SK-MEL-5 (cell line): ENCODE measurements at places on chromosomes 12 and 14.

- peak; percentile 93 for DNase-seq
Measured at GRCh38 chr12:105226219-105226618, 9.8 kb downstream of the APPL2 start.

DNA sequence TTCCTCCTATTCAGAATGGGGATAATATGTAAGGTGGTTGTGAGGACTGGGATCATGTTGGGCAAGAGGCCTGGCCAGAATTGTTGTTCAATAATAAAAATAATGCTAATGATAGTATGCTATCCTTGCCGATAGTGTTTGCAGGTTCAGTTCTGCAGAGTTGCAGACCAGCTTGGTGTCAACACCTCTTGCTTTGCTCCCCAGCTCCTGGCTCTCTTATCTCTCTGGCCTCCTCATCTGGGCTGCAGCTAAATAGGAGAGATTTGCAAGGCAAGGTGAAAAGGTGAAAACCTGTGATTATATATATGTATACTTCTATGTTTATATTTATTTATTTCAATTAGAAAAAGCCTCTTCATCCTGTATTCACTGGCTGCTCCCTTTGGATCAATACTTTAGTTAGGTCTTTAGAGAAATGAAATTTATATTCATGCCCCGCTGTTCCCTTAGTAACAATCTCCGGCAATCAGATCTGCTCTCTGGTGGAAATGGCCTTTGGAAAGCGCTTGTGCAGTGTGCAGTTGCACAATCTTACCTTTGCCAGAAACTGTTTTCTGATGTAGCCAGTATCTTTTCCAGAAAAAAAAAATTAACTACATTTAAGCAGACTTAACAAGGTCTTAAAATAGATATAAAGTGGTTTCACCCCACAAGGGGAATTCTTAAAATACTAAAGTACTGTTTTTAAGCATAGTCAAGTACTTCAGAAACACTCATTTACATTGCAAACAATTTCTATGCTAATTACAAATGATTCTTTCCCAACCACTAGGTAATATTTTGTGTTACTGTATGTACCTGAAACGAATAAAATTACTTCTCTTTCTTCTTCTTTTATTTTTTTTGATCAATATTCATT, 19.1 kb upstream of the ACVR1B start:
- no peak for DNase-seq

GRCh38 chr14:23601845-23602180, 23.2 kb upstream of the JPH4 start:
- no peak for DNase-seq

- peak; percentile 57 for DNase-seq
Measured at GRCh38 chr12:29741342-29742241, 42.1 kb downstream of the TMTC1 start.

- no peak for DNase-seq
Measured at GRCh38 chr14:32313844-32314376, 15.2 kb upstream of the AKAP6 start.

GRCh38 chr12:1796515-1797010, 23.8 kb upstream of the LRTM2 start:
- no peak for DNase-seq

GRCh38 chr12:96295532-96296160, 101.5 kb downstream of the ELK3 start:
- DNase-seq, result no peak

DNA sequence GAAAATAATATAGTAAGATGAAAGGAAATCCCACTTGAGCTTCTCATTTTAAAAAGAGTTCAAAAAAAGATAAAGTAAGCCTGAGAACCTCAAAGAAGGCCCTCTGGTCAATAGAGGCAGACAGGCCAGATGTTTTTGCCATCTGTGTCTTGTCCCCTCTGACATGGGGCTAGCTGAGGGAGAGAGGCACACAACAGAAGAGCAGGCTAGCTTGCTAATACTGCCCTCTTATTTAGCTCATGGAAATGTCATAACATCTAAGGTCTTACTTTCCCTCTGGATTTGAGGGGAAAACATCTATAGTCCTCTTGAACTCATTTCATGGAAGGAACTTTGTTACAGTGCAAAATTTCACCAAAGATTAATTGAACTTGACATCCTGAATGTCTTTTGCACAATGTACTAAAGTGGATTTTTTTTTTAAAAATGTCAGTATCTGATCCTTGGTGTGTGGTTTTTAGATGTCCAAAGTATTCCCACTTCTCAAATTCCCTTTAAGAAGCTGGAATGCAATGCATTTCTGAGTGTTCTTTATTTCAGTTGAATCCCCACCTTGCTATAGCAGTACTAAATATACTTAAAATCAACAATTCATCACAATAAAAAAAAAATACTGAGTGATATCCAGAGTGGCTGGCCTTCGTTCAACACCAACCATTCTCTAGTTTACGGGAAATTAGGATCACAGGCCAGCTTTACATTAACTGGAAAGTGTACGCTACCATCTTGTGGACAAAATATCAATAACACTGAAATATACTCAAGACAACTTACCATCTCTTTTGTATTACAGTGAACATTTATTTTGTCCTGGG, 176.7 kb downstream of the PAH start:
- DNase-seq, result peak; percentile 55

DNA sequence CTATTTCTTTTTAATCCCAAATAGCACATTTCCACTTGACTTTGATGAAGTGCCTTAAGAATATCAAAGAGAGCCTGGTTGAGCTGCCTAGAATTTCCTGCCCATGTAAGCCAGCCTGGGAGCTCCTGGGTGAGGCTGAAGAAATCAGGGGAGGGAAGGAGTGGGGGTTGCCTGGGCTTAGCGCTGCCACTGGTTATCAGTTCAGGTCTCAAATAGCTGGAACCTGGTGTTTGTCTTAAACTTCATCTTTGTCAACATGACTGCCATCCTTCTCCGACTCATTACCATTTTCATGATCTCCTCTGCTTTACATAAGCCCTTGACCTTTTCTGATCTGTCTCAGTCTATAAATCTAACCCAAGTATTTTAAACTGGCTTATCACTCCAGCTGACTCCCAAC, 151.5 kb downstream of the TTC8 start:
- no peak for DNase-seq

DNA sequence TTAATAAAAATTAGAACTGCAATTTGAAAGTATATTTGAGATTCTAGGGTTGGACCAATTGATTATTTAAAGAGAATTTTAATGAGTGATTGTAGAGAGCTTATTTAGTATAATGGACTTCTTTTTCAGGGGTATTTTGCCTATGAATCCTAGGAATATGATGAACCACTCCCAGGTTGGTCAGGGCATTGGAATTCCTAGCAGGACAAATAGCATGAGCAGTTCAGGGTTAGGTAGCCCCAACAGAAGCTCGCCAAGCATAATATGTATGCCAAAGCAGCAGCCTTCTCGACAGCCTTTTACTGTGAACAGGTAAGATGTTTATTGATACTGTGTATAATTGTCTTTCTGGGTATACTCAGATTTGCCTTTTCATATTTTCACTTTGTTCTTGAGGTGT, 35.9 kb upstream of the KCNMB4 start:
- no peak for DNase-seq

DNA sequence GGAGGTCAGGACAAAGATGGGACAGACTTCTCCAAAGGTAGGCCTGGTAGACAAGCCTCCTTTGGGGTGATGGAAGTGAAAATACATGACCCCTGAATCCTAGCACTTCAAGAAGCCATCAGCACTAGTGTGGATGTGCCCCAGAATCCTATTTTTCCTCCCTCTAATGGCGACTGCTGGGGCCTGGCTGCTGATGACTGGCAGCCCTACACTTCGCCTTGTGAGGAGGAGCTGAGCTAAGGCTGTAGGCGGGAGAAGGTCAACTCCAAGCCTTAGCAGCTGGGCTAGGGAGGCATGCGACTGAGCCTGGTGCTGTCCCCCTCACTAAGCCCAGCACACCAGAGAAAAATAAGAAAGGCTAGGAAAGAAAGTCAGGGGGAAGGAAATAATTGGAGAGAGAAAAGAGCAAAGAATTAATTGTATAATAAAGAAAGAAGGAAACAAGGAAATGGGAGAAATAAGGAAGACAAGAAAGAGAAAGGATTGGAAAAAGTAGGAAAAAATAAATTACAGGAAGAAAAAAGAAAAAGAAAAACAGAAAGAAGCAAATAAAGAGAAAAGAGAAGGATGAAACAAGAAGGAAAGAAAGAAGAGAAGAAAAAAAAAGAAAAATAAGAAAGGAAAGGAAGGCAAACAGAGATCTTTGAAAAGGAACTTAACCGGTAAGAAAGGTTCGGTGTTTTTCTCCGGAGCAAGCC, 4.7 kb upstream of the HOXC10 start:
- DNase-seq, result no peak

DNA sequence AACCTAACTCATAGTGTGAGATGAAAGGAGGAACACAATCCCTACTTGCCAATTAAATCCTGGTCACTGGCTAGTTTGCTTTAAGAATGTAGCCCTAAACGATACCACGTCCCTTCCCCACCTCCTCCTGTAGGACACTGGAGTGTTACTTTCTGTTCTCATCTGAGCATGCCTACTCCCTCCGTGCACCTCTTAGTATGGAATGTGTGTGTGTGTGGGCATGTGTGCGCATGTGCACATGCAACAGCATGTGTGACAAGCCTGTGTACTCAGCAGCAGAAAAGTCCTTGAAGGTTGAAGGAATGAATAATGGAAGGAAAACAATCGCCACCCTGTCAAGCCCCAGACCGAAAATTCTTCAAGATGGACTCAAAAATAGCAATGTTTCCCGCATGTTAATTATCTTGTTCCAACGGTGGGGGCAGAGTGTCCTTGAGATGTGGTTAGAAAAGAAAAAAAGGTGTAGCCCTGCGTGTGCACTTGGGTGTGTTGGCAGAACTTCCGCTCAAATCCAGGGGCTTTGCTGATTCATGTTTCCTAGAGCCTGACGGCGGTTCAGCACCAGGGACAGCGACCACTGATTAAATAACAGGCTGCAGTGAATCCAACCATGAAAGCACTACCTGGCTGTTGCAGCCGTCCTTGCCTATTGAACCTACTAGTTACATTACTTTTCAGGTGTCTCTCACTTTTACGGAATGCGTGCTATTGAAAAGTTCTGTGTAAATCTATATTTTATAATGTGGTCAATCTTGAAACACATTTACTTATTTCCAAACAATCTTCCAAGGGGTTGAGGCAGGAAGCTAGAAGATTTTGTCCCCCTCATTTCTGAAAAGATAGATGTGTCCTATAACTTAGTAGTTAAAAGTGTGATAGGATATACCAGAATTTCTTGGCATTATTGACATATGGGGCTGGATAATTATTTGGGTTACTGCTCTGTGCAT, 79.8 kb downstream of the SRRM4 start:
- DNase-seq, result peak; percentile 47

DNA sequence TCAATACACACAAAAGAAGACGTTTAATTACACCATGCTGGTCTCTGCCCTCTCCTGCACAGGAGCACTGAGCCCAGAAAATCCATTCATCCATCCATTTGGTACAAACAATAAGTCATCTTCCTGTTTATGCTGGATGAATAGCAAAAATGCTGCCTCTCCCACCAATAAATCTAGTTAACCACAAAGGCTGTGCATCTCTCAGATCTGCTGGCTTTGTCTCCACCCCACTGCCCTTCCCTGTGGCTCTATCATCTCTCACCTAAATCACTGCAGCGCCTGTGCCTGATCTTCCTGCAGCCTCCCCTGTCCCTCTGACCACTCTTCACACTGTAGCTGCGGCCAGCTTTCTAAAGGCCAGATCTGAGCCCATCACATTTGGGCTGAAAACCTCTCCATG, 72.9 kb upstream of the DDX11 start:
- DNase-seq, result no peak

DNA sequence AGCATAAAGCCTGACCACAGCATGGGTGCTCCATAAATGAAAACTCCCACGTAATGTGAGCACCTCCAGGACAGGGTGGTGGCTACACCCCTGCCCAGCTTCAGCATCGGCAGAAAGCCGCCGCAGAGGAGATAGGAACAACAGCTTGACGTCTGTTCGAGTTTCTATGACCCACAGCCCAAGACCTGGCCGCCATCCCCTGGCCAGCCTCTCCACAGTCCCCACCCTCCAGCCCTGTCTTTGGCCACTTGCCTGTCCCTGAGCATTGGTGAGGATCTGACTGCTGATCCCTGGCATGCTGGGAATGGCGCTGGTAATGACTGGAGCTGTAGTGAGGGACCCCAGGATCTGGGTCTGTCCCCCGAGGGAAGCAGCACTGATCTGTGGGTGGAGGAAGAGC, 21.3 kb downstream of the POU6F1 start:
- no peak for DNase-seq

DNA sequence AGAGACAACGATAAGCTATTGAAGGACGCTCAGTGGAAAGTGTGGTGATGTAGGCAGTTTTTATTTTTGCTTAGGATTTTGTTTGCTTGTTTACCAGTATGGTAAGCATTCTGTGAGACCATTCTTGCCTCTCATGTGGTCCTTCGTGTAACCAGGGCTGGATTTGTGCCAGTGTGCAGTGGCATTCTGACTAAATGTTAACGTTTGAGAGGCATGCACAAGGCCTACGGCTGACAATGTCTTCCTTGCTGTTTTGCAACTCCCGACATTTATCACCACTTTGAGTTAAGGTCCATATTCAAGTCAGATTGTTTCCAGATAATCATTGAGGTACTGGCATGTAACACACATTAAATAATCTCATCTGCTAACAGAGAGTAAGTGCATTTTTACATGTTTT, 102.3 kb upstream of the BCAT1 start:
- DNase-seq, result no peak

- DNase-seq, result no peak
Measured at GRCh38 chr12:9933958-9934357, 1.8 kb upstream of the CLEC2A start.

DNA sequence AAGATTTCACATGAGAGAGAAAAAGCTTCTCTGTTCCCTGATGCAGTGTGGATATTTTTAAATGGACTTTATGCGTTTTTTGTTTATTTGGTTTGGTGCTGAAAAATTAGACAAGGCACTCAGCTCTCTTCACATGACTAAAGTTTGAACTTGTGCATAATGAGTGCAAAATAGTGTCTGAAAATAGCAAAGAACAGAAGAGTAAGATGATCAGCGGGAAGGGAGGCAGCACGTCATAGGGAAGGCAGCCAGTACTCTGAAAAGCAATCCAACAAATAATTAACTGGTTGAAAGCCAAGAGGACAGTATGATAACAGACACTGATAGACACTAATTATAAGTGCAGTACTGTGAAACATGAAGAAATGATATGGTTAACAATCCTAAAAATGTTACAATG, 46.6 kb upstream of the CDKN3 start:
- no peak for DNase-seq

DNA sequence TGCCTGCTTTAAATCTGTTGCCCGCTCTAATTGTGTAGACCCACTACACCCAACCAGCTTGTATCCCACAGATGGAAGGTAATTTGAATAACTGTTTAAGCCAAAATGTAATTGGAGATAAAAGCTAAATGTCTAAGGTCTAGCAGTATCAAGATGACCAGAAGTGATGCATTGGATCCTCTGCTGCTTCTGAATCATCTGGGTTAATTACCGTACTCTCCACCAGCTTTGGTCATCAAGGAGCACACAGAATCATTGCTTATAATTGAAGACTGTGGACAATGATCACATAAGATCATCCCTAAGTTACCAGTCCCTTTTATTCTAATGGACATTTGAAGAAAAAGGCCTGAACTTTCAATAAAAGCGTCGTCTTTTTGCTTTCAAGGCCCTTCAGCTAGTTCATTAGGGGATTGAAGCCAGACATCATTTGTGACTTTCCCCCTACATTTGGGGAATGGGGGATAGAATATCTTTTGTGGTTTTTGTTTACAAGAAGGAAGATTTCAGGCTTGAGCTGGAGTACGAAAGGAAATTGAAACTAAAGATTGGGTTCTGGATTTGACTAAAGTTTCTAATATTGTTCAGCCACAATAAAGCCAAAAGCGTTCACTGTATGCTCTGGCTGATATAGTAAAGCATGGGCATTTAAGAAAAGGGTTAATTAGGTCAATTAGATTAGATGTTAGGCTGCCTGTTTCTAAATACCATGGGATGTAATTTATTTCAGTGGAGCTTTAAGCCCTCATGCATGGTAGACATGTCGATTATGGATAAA, 123.2 kb downstream of the CHST11 start:
- DNase-seq, result no peak
